ENCODE measurements at places on chromosomes 11 and 22.

- DNase-seq: no peak
These were observed 8.9 kb downstream of the SLC29A2 start for GRCh38 chr11:66362481-66363147.

- DNase-seq: no peak
These were observed 704.1 kb upstream of the CCDC179 start for GRCh38 chr11:23564370-23564769.

DNA sequence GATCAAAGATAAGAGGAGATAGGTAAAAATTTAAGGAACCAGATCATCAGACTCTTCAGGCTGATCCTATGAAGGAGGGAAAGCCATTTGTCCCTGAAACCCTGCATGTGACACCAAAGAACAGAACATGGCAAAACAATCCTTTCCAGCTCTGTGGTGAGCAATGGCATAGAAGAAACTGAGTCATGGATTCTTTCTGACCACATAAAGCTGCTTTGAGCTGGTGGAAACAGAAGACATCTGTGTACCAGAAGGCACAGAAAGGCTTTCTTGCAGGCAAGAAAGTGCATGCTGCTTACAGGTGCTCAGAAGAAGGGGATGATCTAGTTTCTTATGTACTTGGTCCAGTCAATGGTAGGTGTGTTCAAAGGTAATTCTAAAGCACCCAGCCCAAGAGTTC lies 45.0 kb upstream of the APOA1 start:
- no peak for DNase-seq

GRCh38 chr11:41102471-41102870 lies 357.0 kb downstream of the LRRC4C start:
- no peak for DNase-seq

DNA sequence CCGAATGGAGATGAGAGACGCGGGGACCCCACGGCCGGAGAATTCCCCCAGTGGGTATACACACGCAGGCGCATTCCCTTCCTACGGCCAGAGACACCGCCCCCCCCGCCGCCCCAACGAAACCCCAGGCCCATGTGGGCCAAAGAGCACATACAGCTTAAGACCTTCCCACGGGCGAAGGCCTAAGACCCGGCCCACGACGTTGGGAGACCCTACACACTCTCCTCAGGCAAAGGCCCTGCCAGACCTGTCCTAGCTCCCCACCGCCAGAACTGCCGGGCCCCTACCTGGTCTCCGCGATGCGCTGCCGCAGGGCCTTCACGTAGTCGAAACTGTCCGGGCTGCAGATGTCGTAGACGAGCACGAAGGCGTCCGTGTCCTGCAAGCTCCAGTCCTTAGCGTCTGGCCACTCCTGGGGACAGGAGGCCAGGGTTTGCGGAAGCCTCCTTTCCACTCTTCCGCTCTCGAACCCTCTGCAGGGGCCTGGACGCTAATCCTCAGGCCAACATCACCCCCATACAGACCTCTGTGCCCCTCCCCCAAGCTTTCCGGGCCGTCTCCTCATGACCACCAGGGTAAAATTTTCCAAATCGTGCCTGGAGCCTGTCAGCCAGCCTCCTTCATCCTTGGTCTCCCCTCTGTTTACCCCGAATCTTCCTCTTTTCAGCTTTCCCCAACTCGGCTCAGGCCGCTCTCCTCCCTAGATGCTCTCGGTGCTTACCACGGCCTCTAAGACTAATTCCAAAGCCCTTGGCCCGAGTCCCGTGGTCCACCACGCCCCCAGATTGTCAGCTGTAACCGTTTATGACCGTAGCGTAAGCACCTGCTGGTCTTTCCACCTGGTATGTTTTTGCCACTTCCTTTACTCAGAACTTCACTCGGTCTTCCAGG lies 1.7 kb downstream of the RASL10A start:
- peak; percentile 43 for DNase-seq

DNA sequence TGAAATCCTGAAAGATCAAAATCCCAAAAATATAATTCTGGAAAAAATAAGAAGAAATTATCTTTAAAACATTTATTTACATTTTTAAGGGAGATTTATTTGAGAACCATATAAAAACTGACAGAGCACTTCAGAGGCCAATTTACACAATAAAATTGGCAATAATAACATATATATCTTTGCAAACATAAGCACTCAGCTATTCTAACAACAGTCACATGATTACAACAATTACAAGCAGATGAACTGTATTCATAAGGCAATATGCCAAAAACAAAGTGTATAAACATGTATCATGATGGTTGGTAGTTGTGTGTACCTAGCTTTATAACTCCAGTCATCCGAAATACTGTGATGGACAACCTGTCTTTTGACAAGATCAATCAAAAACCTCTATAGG lies 17.7 kb upstream of the RASSF10 start:
- no peak for DNase-seq

- no peak for DNase-seq
These were observed 307.7 kb downstream of the JRKL start for GRCh38 chr11:96697466-96697865.

GRCh38 chr11:57476047-57476756 lies 15.9 kb downstream of the RTN4RL2 start:
- peak; percentile 73 for DNase-seq

DNA sequence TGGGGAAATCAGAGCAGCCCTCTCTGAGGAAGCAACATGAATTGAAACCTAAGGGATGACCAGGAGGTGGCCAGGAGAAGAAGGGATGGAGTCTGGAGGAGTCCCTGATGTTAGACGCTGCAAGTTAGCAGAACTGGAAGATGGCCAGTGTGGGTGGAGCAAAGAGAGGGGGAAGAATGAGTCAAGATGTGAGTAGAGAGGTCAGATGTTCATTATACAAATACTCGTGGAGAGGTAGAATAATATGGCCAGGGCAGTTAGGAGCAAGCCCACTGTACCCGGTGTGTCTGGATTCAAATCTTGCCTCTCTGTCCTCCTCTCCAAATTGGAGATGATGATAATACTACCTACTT lies 242.0 kb downstream of the TENM4 start:
- no peak for DNase-seq

- DNase-seq: no peak
These were observed 380 bp downstream of the C11orf96 start for GRCh38 chr11:43942662-43943371.

DNA sequence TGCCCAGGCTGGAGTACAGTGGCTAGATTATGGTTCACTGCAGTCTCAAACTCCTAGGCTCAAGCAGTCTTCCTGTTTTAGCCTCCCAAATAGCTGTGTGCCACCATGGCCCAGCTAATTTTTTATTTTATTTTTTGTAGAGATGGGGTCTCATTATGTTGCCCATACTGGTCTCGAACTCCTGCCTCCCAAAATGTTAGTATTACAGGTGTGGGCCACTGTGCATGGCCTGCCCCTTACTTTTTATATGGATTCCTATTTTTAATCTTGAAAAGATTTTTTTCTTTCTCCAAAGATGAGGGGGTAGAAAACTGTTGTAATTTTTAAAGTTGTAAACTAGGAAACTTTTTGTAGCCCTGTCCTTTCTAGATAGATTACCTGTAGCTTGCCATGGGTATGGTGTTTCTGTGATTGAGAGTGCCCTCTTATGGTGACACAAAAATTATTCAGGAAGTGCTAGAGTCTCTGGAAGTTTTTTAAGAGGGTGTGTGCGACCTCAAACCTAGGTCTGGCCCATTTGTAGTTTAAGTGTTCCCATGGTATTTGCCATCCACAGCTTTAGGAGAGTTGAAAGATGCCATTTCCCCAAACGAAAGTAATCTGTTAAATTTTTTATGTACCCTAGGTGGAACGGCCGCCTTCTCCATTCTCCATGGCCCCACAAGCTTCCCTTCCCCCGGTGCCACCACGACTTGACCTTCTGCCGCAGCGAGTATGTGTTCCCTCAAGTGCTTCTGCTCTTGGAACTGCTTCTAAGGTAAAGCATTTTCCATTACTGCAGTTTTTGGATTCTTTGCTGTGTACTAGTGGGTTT lies 32.4 kb downstream of the MCAM start:
- DNase-seq: peak; percentile 73

- no peak for DNase-seq
These were observed 60.7 kb downstream of the CDKN1C start for GRCh38 chr11:2824851-2825250.

- DNase-seq: no peak
These were observed 46.2 kb downstream of the CSNK2A3 start for GRCh38 chr11:11306855-11307254.

DNA sequence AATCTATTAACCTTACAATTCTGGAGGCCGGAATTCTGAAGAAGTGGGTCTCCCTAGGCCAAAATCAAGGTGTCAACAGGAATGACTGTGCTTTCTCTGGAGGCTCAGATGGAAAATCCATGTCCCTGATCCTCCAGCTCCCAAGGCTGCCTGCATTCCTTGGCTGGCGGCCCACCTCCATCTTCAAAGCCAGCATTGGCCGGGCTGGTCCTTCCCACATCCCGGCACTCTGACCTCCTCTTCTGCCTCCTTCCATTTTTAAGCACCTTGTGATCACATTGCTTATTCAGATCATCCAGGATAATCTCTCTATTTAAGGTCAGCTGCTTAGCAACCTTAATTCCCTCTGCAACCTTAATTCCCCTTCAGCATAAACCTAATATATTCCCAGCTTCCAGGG lies 22.7 kb upstream of the CTSD start:
- DNase-seq: no peak

- no peak for DNase-seq
These were observed 13.1 kb downstream of the GRIK4 start for GRCh38 chr11:120524536-120525085.

DNA sequence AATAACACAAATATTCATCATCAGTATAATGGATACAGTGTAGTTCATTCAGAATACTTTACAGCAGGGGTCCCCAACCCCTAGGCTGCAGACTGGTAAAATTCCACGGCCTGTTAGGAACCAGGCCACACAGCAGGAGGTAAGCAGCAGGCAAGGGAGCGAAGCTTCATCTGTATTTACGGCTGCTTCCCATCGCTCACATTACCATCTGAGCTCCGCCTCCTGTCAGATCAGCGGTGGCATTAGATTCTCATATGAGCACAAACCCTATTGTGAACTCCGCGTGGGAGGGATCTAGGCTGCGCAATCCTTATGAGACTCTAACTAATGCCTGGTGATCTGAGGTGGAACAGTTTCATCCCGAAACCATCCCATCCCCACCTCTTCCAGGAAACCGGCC lies 125.1 kb downstream of the SERGEF start:
- DNase-seq: no peak

DNA sequence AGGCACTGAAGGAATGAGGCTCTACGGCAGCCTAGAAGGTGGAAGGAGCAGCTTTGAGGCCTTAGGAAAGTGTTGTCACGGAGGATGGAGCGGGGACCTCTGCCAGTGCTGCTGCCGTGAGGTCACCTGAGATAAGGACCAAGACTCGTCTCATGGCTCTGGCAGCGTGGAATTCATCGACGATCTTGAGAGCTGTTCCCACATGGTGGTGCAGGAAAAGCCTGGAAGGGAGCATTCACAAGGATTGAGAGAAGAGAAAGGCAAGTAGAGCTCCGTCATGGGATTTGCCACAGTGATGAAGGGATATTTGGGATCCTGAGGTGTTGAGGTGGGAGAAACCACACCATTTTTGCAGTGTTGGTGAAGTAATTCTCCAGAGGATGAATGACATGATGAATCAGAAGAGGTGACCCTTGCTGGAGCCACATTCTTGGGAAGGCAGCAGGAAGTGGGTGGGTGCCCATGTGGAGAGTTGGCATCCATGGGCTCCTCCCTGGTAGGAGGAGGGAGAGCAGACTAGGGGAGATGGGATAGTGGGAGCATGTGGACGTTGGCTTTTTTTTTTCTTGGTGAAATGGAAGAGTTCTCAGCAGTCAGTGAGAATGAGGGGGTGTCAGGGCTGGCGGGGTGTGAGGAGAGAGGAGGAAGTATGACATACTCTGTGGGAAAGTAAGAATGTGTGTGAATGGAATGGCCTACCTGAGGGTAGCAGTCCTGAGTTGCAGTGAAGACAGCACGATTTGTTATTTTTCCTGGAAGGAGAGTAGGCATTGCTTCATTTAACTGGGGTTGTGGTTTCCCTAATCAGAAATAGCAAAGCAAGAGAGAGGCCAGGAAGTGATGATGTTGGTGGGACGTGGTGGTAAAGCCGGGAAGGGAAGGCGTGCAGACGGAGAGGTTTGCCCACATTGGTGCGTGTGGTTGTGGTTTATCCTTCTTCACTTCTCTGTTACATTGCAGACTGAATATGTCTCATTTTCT lies 11.1 kb downstream of the PPP6R3 start:
- peak; percentile 57 for DNase-seq

DNA sequence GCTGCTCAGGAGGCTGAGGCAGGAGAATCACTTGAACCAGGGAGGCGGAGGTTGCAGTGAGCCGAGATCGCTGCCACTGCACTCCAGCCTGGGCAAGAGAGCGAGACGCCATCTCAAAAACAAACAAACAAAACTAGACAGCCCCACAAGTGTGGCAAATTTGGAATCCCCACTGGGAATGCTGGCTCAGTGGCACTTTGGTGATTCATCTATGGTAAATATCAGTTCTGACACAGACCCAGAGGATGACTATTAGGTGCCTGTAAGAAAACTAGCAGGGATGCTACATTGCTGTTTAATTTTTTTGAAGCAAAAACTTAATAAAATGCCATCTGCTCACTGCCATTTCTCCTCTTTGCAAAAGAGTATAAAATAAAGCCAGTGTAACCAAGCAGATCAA lies 107.9 kb downstream of the NAT10 start:
- no peak for DNase-seq

DNA sequence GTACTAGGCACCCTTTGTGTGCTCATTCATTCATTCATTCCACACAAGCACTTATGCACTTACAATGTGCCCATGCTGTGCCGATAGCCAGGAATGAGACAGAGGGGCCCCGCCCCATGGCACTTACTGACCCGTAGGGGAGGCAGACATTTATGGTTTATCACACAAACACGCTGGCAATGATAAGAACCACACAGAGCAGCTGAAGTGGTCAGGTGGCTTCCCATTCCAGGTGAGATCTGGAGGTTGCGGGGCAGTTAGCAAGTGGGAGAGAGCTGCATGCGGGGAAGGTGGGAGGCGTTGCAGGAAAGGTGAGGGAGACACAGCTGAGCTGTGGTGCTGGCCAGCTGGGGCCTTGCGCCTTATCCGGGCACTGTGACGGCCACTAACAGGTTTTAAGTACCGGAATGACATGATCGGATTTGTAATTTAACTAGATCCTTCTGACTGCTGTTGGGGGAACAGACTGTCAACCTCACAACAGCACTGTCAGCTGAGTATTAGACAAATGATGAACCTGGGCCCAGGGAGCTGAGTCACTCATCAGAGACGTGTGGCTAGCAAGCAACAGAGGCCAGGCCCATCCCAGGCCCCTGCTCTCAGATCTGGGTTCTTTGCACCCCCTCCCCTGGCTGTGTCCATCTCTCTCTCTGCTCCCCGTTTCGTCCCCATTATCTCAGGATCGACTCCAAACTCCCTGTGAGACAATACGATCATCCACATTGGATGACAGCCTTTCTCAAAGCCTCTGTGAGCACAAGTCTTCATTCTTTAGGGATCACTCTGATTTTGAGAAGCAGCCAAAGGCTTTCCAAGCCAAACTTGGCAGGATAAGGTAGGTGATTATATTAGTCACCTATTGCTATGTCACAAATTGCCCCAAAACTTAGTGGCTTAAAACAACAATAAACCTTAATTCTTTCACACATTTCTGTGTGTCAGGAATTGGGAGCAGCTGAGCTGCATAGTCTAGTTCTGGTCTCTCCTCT lies 28.4 kb downstream of the RASD2 start:
- no peak for DNase-seq
